NCI-H1694 treated with DMSO at 0.1 percent for 48 hours (cell line): ENCODE measurements at places on chromosomes 4 and X.

DNA sequence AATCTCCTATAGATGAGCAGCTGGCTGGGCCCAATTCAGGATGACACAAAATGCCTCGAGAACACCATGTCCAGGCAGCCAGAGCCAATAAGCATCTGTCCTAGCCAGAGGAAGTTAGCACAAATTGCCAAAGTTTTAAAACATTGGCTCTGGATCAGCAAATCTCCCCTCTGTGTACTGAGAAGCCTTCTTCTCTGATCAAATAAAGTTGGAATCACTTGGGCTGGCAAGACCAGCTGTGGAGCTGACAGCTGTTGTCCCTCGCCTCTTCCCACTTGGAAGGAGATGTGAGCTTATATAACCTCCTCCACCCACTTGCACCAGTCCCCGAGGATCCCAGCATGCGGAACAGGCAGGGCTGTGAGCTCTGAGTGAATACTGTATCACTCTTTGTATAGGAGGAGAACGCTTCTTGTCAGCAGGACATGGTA, 183.9 kb downstream of the OPHN1 start:
- DNase-seq, result no peak

DNA sequence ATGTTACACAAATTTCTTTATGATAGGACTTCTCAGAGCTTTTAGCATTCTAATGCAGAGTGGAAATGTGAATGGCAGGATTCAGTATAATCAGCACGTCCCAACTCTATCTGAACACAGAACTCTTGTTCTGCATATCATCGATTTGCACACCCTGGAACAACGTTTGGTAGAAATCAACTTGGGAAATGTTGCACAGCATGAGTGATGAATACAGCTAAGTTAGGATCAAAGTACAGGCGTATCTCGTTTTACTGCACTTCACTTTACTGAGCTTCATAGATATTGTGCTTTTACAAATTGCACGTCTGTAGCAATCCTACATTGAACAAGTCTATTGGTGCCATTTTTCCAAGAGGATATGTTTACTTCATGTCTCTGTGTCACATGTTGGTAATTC, 70.8 kb downstream of the SMARCA1 start:
- DNase-seq, result no peak

DNA sequence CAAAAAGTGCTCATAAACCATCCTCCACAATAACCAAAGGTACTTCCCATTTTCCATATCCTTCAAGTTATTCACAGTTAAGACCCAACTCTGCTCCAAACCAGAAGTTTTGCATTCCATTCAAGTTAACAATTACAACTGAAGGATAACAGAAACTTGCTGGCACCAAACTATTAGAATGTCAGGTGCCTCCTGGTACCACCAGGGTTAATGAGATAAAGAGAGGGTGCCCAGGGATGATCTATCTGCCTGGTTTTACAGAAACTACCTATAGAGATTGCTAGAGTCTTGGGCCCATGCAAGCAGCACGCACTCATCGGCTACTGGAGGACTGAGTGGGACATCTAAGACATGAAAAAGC, 114.6 kb downstream of the RBM47 start:
- no peak for DNase-seq

DNA sequence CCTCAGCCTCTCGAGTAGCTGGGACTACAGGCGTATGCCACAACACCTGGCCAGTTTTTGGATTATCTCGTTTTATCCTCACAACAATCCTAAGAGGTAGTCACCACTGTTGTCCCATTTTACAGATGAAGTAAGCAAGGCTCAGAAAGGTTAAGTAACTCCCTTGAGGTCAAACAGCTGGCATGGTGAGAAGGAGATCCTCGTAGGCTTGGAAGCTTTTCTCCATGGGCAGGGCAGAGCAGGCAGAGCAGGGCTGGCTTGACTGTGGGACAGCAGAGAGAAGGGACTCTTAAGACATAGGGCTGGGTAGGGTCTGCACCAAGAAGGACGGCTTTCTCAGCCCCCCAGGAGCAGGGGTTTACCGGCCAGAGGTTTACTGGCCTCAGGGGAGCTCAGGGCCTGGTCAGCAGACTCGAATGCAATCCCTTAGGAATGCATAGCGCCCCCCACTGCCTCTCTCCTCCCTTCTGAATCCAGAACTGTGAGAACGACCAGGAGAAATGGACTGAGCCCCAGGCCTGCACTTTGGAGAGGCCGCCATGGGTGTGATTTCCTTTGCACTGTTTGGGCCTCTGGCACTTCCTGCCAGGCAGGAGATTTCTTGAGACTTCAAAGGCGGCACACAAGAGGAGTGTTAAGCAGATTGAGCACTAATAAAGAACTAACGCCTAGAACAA, 14.0 kb upstream of the CDKN2AIP start:
- DNase-seq, result no peak

DNA sequence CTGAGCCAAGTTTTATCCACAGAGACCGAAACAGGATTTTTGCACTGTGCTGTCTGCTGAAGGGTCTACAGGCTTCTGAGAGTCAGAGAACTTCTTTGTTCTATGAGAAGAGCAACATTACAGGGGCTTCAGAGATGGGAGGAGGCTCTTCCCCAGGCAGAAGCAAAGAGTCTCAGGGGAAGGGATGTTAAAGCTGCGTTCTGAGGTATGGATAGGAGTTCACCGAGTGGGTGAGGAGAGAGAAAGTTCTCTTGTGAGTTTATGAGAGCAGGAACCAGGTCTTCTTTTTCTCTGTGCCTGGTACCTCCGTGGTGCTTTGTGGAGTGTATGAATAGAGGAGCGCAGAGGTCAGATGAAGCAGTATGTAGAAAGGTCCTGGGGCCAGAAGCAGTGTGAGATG, 155.1 kb downstream of the PDGFRA start:
- no peak for DNase-seq

DNA sequence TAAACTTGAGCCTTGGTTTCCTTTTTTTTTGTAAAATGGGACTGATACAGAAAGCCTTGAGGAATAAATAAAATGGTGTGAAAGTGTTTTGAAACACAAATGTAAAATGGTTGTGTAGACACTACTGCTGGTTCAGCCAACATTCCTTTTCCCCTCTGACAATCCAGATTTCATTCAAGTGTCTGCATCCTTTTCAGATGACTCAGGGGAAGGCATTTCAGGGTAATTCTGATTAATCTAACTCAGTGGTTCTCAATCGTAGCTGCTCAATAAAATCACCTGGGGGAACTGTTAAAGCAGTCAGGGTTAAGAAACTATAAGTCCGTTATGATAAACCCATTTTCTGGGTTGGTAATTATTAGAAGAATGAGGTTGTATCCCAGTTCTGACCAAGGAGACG, 4.6 kb downstream of the ARHGAP10 start:
- DNase-seq, result no peak
